ENCODE measurements at places on chromosomes 12 and 14.

- DNase-seq = no peak
Observed at GRCh38 chr12:107287436-107288413, 194.4 kb upstream of the CRY1 start.

DNA sequence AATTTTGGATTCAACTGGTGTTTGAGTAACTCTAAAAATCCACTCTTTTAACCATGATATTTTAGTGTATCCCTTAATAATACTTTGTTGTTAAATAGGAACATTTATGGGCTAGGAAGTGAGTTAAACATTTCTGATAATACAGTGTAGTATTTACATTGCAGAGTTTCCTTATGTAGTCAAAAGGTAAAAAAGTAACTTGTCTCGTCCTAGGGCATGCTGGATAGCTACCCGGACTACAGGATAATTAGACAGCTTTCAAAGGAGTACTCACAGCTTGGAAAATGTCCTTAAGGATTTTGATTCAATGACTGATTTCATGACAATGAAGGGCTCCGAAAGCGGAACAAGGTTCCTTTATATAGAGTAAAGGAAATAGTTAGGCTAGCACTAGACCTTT is 14.5 kb upstream of the KITLG start:
- no peak for DNase-seq

DNA sequence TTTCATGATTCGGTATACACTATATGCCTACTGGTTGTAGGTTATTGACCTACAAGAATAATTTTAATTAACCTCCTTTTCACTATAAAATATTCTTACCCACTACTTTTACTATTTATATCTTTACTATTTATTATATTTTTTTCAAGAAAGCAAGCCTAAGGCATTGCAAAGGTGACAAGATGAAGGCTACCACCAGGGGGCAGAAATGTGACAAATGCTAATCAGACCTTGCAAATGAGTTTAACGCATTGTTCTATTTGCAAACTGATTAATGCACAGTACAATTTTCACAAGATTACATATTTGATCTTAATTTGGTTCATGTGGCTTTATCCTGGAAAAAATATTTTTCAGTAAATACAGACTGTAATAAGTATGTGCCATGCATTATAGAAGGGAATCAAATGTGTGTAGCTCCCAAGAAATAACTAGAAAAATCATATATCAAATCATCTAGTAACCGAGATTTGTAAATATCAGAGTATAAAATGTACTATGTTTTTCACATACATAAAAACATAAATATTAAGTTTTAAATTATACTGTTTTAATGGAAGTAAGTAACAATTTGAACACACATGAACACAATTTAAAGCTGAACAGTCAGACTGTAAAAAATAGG is 107.0 kb downstream of the ADAMTS20 start:
- DNase-seq = peak; percentile 7

DNA sequence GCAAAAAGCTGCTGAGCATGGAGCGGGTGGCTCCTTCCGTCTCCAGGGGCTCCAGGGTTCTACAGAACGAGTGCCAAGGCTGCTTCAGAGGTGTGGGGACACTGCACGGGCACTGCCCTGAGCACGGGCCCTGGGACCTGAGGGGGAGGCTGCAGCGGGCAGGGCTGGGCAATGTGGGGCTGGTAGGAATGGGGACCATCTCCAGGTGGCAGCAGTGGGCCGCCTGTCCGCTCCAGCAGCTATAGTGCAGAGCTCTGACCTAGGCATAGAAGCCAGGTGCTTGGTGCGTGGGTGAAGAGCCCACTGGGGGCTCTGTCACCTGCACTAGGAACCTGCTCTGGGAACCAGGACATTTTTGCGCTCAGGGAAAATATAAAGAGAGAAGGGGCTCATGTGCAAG is 22.3 kb downstream of the HDAC7 start:
- no peak for DNase-seq

GRCh38 chr12:120261951-120262851 is 3.3 kb downstream of the PXN start:
- no peak for DNase-seq

DNA sequence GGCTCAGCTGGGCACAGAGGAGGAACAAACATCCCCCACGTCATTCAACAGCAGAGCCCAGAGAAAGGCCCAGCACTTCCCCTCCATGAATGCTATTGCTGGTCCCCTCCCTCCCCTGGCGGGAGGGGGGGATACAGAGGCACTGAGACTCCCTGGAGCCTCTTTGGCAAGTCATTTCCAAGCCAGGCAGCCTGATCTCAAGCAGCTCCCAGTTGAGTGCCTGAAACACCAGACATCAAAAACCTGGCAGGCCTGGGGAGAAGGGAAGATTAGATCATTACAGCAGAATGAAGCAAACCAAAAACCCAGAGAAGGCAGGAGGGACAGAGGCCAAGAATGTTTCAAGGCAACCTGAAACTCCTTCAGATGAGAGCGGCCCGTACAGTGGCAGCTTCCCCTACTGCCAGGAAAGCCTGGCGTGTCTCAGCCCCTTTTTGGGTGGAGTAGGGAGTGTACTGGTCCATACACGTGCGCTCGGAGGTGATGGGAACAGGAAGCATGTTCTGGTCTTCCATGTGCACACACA is 92.1 kb downstream of the LRRC74A start:
- DNase-seq = no peak

DNA sequence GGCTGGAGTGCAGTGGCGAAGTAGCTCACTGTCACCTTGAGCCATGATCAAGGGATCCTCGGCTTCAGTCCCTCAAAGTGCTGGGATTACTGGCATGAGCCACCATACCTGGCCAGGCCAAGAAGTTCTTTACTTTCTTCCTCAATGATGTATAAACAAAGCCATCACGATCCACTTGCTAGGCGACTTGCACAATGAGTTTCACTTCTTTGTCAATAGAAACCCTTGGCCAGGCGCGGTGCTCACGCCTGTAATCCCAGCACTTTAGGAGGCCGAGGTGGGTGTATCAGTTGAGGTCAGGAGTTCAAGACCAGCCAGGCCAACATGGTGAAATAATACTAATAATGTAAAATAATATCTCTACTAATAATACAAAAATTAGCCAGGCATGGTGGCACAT is 14.4 kb upstream of the SPSB2 start:
- DNase-seq = no peak

Data from NCI-H1417 treated with DMSO at 0.1 percent for 48 hours (cell line).